Right renal cortex interstitium (tissue), 3 donors: ENCODE measurements at places on chromosomes 11 and 22.

GRCh38 chr11:123251657-123252344, 56.8 kb upstream of the CLMP start:
- DNase-seq = no peak

- no peak for DNase-seq
Observed at GRCh38 chr11:69562816-69563215, 78.1 kb upstream of the CCND1 start.

- DNase-seq = no peak
Observed at GRCh38 chr11:72635309-72635915, 38.8 kb downstream of the PDE2A start.

DNA sequence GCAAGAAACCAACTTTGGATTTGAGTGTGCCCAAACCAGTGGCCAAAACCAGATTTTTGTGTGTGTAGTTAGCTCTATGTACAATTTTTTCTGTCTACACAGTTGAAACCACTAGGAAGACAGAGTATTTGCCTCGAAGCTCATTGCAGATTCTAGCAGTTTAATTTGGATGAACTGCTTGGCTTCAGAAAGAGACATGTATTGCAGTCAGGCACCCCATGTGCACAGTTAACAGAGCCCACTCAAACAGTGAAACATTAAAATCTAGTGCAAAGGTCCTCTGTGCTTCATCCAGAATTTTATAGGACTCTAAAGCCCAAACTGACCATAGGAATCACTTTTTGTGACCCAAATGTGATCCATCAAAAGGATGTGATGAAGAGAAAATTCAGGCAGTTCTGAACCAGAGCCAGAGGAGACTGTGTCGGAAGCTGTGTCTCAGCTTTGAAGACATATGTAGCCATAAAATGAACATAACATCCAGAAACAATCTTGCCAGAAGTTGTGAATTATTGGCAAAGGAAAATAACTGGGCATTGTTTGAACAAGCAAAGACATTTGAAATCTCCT, 82.7 kb downstream of the PANX1 start:
- peak; percentile 5 for DNase-seq

DNA sequence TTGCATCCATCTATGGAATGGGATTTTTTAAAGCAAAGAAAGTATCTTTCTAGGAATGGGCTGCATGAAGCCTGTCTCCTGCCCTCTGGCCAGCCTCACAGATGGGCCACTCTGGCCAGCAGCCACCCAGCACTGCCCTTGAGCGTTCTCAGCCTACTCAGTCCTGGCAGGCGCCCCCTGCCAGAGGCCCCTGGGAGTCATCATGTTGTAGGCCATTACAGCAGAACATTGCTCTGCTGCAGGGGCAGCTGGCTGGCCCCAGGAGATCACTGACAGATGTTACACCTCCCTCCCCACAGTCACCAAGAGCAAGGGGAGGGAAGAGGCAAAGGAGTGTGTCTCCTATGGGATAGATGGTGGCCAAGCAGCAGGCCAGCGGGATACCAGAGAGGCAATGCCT, 363.7 kb downstream of the NXPE2 start:
- no peak for DNase-seq

DNA sequence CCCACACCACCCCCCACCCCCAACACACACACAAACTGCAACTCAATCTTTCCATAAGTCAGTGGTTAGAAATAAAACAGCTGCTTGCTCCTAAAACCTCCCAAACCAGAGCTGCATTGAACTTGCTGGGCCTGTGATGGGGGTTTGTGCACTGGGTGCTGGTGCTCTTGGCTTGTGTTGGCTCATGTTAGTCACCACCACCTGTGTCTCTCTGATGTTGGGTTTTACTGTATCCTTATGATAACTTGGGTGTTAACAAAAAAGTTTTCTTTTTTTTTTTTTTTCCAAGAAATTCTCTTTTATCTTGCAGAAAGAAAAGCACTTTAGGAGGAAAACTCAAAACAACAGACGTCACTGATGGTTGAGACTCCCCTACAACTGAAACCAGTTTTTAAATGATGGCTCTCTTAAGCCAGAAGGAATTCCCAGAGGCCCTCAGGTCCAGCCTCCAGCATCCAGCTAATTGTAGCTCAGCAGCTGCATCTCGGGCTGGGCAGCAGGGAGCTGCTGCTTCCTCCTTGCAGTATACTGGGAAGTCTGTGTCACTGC, 79.9 kb upstream of the DRD2 start:
- no peak for DNase-seq

- DNase-seq = no peak
Observed at GRCh38 chr22:32255726-32256125, 579 bp upstream of the SLC5A4 start.

- no peak for DNase-seq
Observed at GRCh38 chr11:71381781-71382505, 66.2 kb downstream of the DHCR7 start.

DNA sequence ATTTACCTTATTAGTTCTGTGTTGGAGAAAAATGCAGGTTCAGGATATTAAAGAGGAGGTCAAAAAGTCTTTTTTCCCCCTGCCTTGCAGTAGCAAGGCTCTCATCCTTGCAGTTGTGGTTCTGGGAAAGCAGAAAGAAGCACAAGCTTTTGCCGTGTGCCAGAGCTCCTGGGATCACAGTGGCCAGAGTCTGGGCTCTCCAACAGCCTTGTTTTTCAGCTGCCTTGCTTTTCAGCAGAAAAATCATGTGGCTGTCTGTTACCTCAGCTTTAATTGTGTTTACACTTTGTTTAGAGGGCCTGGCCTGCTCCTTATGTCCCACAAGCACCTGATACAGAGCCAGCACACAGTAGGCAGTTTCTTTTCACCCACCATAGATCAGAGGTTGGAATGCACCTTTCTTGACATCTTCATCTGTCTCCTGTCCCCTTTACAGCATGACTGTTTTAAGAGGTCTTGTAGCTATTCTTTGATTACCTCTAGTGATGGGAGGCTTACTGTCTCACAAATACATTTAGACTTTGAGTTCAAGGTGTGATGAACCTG, 67.5 kb downstream of the TEAD1 start:
- DNase-seq = no peak

DNA sequence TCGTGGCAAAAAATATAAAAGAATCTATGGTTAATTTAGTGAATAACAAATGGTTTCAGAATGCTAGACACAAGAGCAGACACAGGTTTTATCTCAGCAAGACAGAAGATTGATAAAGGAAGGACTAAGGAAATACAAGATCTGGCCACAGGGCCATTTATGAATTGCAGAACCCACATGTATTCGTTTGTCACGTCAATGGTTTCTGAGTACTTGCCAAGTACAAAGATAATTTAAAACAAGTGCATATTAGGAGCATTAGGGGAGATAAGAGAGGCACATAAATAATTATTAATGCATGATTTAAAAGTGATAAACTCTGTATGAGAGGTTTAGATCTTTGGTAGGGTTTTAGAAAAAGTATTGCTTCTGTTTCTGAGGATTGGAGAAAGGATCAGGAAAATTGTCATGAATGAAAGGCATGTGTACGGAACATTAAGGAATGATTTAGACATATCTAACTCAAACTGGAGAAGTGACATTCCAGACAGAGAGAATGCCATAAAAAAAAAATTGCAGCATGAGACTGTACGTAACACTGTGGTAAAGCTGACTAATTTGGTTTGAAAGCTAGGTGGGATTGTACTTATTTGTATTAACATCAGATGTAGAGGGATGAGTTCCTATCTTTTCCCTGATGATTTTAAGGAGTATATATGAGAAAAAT, 727.1 kb downstream of the NELL1 start:
- DNase-seq = no peak

- no peak for DNase-seq
Observed at GRCh38 chr22:27456696-27457503, 344.7 kb downstream of the MN1 start.

GRCh38 chr22:46424496-46424895, 89.0 kb downstream of the TRMU start:
- DNase-seq = no peak

- DNase-seq = peak; percentile 36
Observed at GRCh38 chr11:64619811-64620380, 28.9 kb downstream of the SLC22A12 start.

- no peak for DNase-seq
Observed at GRCh38 chr11:44963136-44963535, 12.5 kb upstream of the TP53I11 start.

DNA sequence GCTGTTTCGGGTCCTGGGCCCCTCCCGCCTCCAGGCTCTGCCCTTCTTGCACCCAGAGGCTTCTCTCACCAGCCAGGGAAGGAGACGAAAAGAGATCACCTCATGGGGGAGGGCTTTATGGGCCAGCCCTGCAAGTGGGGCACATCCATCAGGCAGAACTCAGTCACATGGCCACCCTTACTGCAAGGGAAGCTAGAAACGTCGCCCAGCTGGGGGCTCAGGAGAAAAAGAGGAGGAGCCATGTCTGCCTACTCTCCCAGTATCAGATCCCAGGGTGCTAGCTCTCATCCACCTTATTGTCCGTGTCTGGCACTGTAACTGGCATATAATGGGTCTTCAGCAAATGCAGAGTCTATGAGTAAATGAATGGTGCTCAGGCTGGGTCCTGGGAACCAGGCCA, 24.2 kb downstream of the MFNG start:
- DNase-seq = no peak

DNA sequence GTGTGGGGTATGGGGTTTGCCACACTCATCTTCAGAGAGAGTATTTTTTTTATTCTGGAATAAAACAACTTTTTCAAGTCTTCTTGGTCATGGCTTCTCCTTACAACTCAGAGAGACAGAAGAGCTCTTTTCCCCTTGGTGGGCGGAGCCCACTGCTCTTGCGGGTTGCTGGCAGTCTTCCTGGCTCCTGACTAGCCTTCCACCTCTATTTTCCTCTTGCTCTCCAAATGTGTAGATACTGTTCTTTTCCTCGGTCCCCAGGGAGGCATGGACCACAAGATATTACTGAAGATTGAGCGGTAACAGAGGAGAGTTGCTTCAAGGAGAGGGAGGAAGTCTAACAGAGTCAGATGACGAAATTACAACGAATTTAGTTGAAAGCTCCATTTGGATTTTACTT, 210.6 kb downstream of the NTM start:
- no peak for DNase-seq

DNA sequence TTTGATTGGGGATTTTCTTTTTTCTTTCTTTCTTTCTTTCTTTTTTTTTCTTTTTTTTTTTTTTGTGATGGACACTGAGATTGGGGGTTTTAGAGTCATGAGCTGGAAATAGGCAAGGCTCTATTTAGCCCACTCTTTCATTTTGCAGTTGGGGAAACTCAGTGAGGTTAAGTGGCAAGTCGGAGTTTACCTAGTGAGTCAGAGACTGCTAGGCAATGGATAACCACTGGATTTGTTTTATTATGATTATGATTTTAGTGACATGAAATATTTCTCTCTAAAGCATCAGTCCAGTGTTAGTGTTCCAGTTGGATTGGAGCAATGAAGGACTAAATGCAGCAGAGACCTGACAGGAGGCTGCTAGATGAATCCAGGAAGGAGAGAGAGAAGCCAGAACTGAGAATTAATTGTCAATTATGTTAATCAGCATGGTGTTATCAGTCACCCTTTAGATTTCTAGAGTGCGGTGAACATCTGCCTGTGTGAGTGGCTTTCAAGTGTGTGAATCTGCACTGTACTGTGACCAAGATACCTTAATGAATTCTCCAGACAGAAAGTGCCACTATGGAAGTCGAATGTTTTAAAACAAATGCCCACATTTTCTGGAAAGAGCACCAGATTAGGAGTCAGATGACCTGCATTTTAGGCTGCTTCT, 10.9 kb downstream of the BMAL1 start:
- no peak for DNase-seq

DNA sequence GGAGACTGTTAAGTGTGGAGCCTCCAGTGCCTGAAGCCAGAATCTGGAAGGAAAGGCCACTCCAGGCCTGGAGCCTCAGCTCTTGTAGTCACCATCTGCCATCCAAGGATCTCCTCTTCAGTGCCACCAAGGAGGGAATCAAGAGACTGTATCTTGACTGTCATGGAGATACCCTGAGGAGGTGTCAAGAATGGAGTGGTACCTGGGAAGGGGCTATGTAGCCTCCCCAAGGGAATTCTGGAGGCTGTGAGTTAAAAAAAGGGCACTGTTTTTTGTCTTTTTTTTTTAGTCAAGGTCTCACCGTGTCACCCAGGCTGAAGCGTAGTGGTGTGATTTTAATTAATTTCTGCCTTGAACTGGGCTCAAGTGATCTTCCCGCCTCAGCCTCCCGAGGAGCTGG, 3.2 kb upstream of the C22orf15 start:
- no peak for DNase-seq

- no peak for DNase-seq
Observed at GRCh38 chr11:121767433-121767832, 314.7 kb upstream of the SORL1-AS1 start.

GRCh38 chr22:37486224-37486845, at the start of gene MFNG:
MFNG (minus strand) TSS chr22:37486384; CDS start chr22:37486177, 207 bp downstream.
- no peak for DNase-seq

GRCh38 chr11:123062158-123062891, 389 bp upstream of the HSPA8 start:
- peak; percentile 92 for DNase-seq

GRCh38 chr11:33615751-33616150, 84.9 kb downstream of the C11orf91 start:
- no peak for DNase-seq

DNA sequence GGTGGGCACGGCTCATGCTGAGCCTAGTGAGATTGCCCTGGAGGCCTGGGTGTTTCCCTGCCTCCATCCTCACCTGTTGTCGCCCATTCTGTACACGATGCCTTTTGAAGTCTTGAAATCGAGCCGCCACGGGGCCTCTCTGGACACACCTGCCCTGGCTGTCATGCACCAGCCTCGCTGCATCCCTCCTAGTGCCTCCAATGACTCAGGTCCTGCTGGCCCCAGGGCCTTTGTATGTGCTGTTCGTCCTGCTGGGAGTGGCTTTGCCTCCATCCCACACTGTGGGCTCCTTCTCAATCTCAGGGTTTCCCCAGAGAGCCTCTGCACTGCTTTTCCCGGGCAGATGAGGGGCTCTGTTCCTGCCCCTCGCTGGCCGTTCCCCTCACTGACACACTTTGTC, 8.9 kb upstream of the MYEOV start:
- no peak for DNase-seq

DNA sequence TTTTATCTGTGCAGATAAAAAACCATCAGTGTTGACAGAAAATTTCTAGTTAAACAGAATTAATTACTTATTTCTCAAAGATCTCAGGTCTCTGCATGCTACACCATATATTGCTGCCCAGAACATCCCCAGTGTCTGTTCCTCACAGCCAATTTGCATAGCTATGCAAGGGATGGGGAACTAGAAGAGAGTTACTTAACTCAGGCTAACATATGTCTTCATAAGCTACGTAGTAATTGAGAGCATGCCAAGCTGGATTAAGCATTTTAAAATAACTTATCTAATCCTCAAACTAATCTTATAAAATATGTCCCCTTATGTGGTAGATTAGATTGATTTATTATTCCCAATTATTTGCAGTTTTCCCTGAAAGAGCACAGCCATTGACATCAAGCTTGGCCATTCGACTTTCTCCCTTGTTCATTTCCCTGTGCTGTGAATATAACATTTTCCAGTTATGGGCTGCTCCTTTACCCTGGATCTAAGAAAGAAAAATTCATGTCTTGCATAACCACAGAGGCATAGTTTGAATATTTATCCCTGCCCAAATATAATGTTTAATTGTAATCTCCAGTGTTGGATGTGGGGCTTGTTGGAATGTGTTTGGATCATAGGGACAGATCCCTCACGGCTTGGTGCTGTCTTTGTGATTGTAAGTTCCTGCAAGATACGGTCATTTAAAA, 69.1 kb downstream of the C11orf87 start:
- DNase-seq = no peak

GRCh38 chr11:112267188-112267591, 6.5 kb upstream of the PLET1 start:
- DNase-seq = no peak
